SW480 (cell line): ENCODE measurements at places on chromosomes 2 and 18.

- DNase-seq: no peak
Observed at GRCh38 chr18:79320216-79320850, 75.4 kb upstream of the NFATC1 start.

DNA sequence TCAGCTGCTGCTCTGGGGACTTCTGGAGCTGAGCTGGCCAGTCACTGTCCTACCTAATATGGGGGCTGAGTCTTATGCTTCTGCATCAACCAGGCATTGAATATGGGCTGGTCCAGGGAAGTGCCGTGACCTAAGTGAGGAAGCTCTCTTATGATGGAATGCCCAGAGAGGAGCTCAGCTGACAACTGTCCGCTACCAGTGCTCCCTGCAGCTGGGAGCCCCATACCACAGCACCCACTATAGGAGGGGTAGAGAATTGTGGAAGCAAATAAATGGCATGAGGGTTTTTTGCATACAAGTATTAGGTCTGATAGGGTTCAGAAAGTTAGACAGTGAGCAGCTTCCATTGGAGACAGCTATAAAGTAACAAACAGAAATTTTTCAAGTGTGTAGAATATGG is 4.5 kb downstream of the TIMM21 start:
- DNase-seq: no peak

DNA sequence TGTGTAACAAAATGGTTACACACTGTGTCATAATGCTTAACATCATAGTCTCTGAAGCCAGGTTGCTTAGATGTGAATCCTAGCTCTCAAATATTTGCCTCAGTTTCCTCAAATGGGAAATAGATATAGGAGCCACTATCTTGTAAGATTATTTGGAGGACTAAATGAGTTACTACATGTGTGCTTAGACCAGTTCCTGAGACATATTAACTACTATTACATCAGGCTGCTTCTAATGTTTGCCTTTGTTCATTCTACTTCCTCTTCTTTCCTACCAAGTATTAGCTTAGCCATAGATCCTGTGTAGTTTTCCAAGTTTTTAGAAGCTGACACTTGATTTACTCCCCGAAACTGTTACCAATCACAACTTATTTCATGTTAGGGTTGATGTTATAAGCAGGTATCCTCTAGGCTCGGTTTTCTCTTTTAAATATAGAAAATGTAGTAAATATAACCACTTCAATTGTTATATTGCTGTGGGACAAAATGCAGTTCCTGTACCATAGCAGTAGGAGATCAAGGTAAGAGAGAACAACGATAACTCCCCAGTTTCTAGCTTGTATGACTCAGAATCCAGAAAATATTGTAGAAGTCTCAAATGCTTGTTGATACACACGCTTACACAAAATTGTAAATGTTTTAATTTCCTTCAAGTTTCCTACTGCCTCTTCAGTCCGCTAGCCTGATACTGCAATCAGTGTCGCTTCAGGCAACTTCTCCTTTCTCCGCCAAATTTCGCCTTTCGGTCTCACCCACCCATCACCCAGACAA is 751 bp upstream of the DNAJC10 start:
- peak; percentile 45 for DNase-seq

DNA sequence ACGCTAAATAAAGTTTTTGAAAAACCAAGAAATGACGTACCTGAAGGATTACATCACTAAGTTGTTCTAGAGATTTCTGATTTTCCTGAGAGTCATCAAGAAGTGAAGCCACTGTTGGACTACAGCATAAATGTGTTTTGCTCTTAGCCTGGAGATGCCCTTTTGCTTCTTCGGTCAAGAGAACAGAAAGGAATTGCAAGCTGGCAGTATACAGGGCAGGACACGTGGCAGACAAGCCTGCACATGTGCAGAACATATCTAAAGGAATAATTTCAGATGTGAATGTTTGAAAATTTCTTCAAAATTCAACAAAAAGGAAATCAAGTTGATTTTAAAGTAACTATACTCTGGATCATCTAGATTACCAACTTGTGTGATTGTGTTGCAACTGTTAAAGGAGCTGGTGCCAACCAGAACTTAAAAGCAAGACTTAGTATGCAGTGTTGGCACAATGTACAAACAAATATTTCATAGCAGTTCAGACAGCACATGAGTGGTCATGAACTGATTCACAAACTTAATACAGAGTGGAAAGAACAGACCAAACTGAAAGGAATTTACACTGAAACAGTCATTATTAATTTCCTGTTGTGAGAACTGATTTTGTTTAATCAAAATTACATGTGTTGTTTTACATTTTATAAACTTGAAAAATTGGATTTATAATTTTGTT is 100.4 kb upstream of the CD226 start:
- DNase-seq: no peak

GRCh38 chr18:43046322-43046721 is 69.2 kb downstream of the RIT2 start:
- DNase-seq: no peak

- DNase-seq: no peak
Observed at GRCh38 chr18:56726906-56727305, 75.7 kb downstream of the WDR7 start.

DNA sequence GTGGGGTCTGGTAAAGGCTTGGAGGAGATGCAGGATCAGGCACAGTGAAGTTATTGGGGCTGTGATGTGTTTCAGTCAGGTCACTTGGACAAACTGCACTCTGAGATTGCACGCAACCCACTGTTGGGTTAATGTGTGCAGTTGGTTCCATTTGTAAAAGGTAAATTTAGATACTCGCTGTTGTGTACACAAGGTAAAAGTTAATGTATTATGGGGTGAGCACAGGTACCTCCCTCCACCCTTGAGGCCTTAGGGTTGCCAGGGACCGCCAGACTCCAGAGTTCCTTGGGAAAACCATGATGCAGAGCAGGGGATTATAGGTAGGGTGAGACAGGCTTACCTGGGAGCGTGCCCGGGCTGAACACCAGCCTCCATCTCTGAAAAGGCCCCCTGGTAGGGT is 20.1 kb downstream of the IMPA2 start:
- DNase-seq: no peak

DNA sequence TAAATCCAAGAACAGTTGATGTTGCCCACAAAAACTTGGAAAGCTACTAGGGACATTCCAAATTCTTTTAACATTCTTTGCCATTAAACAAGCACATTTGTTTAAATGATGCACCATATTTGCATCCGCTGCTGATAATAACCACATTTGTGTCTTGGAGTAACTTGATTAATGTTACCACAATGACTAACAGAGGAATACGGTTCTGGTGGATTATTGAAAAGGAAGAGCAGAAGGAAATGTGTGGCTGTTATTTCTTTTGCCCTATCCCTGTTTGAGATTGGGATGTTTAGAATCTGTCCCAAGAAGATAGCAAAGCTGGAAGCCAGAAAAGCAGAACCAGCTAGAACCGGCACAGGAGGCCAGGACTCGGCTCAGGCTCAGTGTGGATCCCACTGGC is 39.2 kb upstream of the RASGRP3 start:
- DNase-seq: no peak

- no peak for DNase-seq
Observed at GRCh38 chr2:239370876-239371725, 29.7 kb downstream of the HDAC4 start.

DNA sequence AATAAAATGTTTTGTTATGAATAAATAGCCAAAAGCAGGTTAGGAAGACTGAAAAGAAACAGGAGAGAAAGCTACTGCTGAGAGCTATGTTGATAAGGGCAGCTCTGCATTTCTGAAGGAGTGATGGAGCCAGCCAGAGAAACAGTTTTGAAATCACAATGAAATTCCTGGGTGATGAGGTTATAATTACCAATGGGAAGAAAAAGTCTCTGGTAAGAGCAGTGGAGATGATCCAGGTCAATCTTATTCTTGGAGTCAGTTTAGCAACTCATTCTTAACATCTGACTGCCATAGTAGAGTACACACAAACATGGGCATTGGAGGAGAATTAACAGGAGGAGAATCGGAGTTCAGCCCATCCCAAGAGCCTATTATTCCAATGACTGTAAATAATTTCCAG is 2.4 kb downstream of the ALKAL2 start:
- DNase-seq: no peak

GRCh38 chr2:75808793-75809535 is 98.2 kb upstream of the GCFC2 start:
- DNase-seq: no peak

GRCh38 chr2:220556658-220557057 is 929.2 kb downstream of the SLC4A3 start:
- DNase-seq: no peak

DNA sequence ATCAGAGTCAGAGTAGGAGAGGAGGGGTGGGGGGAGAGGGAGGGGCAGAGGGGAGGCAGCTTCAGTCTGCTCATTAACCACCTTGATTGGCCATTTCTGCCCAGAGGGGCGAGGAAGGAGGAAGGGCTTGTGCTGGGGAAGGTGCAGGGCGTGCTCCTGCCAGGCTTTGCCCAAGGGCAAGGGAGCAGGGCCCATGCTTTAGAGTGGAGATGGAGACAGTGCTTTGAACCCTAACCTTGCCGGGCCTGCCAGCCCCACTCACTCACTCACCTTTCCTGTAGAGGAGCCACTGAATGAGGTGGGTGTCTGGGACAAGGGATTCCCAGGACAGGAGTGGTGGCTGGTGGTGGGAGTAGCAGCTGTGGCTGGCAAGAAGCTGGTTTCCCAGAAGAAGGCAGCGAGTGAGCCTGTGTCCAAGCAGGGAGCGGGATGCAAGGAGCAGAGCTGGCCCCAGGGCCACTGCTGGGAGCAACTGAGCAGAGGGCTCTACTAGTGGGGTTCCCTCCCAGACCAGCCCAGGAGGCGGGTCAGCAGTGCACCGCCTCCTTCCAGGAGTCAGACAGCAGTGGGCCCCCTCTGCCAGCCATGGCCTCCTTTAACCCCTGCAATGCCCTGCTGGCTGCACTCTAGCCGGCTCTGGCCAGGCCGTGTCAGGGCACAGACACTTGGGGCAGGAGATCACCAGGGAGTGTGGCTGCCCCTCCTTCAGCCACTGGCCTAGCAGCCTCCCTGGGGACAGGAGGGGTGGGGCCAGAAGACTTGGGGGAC is 3.6 kb upstream of the RUFY4 start:
- no peak for DNase-seq

GRCh38 chr2:115584507-115584906 is 1142.1 kb downstream of the DPP10 start:
- no peak for DNase-seq

- DNase-seq: peak; percentile 11
Observed at GRCh38 chr18:77702686-77703085, 453.0 kb downstream of the GALR1 start.

GRCh38 chr2:203905656-203906055 is 30.9 kb upstream of the ICOS start:
- DNase-seq: no peak

DNA sequence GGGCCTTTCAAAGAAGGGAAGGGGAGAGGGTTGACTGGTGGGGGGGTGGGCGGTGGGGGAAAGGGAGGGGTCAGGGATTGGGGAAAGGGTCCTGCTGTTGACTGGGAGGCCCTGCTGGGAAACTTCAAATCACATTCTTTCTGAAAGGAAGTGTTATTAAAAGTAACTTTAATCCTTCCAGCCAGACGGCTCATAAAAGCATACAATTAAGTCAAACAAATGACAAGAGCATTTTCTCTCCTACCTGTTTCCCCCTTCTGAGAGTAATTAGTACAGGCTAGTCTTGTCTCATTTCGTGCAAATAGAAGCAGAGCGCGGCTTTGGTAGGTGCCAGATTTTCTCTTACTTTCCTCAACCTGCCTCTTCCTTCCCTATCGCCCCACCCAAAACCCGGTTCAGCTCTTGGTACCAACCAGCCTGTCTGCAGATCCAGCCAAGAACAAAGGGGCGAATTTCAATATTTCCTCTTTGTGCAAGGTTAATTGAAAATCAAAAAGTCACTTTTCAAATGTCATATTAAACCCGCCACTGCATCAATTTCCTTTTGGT is 2112.6 kb upstream of the PIK3C3 start:
- no peak for DNase-seq

DNA sequence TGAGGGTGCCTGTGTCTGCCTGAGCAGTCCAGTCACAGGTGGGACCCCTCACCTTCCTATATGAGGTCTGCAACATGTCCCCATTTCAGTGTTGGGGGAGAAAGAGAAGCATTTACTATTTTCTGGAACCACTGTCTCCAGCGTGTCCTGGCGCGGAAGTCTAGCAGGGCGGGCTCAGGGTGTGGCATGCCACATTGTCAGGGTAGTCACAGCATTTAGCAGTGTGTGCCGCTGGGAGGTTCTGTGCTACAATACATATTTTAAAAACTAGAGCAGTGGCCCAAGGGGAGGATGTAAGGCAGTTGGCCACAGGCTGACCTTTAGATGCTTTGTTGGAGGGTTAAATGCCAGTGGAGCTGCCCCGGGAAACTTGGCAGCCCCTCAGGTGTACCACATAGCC is 12.5 kb downstream of the UBE2F start:
- no peak for DNase-seq

- DNase-seq: no peak
Observed at GRCh38 chr2:53516650-53517049, 251.0 kb upstream of the CHAC2 start.

DNA sequence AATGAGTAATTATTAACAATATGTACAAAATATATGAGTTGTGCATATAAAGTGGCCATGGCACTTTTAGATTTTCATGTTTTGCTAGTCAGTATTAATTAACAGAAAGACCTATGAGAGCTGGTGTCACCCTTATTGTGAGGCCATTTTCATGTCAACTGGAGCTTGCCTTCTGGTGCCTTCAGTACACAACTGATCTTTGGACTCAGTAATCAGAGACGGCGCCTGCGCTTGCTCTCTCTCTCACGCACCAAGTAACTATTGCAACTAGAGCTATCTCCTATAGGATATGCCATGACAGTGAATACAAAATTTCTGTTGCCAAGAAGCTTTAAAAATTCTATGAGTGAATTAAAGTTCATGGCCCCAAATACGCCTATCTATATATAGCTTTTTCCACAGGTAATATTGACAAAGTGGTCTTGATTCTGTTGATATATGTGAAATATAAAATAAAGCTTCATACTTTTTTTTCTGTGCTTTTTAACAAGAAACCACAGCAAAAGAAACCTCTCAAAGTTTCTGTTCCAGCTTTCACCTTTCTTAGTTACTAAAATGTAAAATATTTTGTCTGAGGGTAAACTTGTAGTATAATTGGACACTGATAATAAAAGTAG is 2.9 kb downstream of the SERTAD2 start:
- peak; percentile 85 for DNase-seq

GRCh38 chr2:55843096-55843993 is 80.2 kb downstream of the EFEMP1 start:
- DNase-seq: peak; percentile 75

DNA sequence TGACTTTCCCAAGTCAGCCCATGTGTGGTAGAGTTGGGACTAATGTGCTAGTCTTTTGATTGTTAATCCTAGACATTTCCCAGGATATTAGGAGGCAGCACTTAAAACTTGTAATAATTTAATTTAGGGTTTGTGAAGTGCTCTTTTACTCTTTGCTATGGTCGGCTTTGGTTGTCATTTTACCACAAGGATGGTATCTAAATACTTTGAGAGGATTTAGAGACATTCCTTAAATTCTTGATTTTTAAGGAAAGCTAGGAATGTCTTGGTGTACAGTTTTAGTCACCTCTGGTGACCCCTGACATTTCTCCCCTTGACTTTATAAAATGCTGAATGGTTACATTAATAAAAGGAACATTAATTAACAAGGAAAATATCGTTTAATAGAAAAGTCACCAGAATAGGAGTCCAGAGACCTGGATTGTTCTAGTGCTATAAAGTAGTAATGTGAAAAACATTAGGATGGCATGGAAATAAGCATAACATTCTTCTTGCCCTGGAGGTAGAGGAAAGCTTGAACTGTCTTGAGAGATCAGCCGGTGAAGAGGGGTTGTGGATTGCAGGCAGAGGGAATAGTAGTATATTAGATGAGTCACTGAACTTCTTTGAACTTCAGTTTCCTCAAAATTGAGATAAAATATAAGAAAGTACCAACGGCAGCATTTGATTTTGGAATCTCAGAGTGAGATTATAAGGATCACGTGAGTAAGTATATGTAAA is 209.2 kb downstream of the MCFD2 start:
- no peak for DNase-seq

- peak; percentile 88 for DNase-seq
Observed at GRCh38 chr2:43039376-43040080, 186.9 kb downstream of the ZFP36L2 start.
